ENCODE measurements at places on chromosomes 5 and 9.

- DNase-seq = no peak
Measured at GRCh38 chr5:120539471-120539870, 75.4 kb downstream of the PRR16 start.

GRCh38 chr9:80013891-80014290 is 442.1 kb downstream of the TLE4 start:
- DNase-seq = peak; percentile 1

DNA sequence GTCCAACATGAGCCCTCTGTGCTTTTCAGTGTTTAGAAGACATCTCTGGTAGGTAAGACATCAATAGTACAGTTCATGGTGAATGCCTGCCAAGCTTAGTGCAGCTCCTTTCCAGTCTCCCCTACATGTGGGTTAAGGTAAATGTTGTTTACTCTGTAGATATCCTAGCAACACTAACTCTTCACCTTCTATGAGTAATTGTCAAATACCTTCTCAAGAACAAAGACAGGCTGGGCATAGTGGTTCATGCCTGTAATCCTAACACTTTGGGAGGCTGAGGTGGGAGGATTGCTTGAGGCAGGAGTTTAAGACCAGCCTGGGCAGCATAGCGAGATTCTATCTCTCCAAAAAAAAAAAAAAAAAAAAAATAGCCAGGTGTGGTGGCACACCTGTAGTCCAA is 18.7 kb upstream of the RASGRF2 start:
- no peak for DNase-seq

GRCh38 chr5:102528600-102528999 is 29.8 kb upstream of the SLCO6A1 start:
- DNase-seq = no peak

DNA sequence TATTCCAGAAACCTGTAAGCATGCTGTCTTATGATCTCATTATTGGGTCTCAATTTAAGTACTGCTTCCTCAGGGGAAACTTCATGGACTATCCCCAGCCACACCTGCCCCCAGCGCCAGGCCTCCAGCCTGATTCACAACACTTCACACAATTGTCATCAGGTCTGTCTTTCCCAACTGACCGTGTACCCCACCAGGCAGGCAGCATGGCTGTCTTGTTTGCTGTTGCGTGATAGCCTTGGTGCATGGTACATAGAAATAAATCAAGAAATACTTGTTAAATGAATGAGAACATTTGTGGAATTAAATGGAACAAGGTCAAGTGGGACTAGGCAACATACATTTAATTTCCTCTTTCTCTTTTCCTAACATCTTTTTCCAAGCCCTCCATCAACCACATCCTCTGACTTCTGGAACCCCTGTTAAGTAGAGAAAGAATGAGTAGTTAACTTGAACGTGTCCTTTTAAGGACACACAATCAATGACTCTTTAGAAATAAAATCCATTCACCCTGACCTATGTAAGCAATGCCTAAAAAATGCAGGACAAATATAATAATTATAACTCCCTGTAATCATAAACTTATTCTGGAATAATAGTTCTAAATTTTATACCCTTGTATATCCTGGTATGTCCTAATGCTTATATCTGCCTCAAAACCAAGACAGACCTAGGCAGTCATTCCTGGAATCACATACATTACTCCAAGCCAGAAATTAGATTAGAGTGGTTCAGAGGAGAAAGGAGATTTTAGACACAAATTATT is 17.2 kb upstream of the THG1L start:
- peak; percentile 54 for DNase-seq

DNA sequence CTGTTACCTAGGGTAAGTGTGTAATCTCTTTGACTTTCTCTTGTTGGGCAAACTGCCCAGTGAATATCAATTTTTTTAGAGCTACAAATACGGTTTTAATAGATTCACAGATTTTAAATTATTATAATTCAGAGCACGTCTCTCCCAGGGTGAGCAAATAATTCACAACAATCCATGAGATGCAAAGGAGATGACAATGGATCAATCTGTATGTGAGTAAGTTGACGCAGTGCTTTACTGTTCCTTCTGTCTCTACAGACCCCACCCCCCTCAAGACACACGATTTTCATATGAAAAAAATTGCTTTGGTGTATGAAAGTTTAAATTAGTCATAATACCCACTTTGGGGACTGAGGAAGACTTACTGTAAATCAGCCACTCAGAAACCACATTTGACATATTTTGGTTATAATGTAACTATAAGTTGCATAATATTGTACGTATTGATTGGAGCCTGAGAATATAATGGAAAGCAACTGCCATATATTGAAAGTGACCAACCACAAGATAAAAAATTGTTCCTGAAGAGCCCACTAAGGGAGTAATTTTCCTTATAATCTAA is 201.7 kb downstream of the BNC2 start:
- no peak for DNase-seq

- DNase-seq = no peak
Measured at GRCh38 chr9:134538856-134539566, 102.6 kb upstream of the COL5A1 start.

DNA sequence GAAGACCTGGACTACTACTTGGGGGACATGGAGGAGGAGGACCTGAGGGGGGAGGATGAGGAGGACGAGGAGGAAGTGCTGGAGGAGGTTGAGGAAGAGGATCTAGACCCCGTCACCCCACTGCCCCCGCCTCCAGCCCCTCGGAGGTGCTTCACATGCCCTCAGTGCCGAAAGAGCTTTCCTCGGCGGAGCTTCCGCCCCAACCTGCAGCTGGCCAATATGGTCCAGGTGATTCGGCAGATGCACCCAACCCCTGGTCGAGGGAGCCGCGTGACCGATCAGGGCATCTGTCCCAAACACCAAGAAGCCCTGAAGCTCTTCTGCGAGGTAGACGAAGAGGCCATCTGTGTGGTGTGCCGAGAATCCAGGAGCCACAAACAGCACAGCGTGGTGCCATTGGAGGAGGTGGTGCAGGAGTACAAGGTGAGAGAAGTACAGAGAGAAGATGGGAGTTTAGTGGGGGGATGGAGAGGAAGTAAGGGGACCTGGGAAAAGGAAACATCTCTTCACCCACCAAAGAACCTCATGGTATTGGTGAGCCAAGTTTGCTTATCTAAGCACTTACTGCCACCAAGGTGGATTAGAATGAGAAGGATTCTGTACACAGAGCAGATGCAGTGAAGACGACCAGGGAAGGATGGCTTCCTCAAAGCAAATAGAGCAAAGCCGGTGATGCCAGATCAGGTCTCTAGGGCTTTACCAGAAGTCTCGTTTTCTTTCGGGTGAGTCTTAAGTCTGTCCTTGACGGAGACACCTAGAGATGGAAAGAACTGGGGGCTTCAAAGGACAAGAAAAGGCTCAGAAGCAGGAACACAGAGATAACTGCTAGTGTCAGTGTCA is 1.5 kb downstream of the TRIM41 start:
- DNase-seq = no peak

- DNase-seq = peak; percentile 80
Measured at GRCh38 chr5:55450050-55450765, 84.6 kb downstream of the PLPP1 start.

- no peak for DNase-seq
Measured at GRCh38 chr9:135136481-135136880, 49.0 kb downstream of the OLFM1 start.

GRCh38 chr5:133785182-133785581 is 172.8 kb upstream of the FSTL4 start:
- no peak for DNase-seq

DNA sequence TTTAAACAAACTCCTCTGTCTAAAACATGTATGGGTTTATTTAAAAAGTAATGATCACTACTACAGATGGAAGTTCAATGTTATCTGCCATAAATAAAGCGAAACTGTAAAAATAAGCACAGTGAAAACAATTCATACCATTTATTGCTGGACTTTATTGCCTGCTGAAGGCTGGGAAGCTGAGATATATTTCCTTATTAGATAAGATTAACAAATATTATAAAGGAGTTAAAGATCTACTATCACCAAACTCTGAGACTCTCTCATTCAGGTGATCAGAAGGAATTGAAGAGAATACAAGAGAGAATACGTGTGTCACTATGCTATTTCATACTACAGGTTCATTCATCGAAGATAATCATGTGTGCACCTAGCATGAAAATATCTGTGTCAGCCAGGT is 190.9 kb upstream of the ATP10B start:
- DNase-seq = no peak

DNA sequence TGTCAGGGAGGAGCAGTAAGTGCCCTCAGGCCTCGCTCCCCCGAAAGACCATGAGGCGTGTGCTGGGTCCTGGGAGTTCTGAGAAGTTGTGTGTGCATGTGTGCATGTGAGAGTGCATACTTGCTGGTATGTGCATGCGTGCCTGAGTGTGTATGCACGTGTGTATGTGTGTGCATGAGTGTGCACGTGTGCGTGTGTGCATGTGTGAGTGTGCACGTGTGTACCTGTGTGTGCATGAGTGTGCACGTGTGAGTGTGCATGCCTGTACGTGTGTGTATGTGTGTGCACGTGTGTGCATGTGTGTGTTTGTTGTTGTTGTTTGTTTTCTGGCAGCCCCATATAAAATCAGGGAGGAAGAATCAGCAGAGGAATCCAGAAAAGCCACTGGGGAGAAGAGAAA is 426.7 kb downstream of the IRX2 start:
- DNase-seq = no peak

DNA sequence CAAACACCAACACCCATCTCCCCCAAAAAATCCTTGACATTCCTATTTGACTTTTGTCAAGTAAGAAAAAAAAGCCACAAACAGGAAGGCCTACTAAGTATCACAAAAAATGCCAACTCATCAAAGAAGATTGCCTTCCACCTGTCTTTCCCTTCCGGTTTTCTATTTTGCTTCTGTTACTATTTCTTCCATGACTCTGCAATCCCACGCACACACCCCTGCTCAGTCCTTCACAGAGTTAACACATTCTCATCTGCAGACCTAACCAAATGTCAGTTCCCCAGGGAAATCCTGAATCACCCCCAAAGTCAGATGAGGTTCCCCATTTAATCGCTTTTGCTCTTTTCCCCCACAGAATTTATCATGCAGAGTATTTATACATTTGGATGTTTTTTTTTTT is 15.1 kb downstream of the LPAR1 start:
- DNase-seq = no peak

GRCh38 chr5:116573702-116574366 is 789 bp downstream of the SEMA6A start:
- peak; percentile 13 for DNase-seq

GRCh38 chr5:179731791-179732411 is 721 bp upstream of the MAML1 start:
- peak; percentile 81 for DNase-seq

GRCh38 chr5:419970-420369 is 23.0 kb upstream of the EXOC3 start:
- DNase-seq = no peak

- no peak for DNase-seq
Measured at GRCh38 chr9:35834260-35835215, 5.5 kb downstream of the TMEM8B start.

DNA sequence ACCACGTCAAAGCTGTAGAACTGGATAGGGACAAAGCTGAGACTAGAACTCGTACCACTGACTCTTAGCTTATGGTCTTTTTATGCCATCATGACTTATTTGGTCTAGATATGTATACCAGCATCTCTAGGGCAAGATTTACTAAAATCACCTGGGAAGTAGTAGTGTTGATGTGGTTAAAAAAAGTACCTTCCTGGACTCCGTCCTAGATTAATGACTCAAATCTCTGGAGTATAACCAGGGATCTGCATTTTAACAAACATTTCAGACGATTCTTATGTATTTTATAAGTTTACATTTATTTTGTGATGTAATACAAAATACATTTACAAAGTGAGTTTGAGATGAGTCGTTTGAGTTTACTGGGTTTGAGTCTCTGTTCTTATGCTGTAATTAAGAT is 68.7 kb downstream of the ARHGAP26 start:
- DNase-seq = no peak

DNA sequence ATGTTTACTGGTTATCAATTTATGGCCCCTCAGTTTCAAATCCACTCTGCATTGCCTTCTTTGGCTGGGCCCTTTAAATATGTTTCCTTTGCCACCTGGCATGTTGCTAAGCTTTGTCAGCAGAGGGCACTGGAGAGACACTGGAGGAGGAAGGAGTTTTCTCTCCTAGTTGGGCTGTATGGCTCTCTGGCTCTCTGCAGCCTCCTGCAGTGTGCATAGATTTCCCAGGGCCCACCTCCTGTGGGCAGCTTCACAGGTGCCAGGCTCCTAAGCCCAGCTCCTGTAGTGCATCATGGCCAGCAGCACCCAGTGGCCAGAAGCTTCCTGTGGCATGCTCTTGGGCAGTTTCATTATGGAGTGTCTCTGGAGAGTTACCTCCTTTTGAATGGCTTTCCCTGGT is 23.3 kb downstream of the CAVIN4 start:
- peak; percentile 71 for DNase-seq

DNA sequence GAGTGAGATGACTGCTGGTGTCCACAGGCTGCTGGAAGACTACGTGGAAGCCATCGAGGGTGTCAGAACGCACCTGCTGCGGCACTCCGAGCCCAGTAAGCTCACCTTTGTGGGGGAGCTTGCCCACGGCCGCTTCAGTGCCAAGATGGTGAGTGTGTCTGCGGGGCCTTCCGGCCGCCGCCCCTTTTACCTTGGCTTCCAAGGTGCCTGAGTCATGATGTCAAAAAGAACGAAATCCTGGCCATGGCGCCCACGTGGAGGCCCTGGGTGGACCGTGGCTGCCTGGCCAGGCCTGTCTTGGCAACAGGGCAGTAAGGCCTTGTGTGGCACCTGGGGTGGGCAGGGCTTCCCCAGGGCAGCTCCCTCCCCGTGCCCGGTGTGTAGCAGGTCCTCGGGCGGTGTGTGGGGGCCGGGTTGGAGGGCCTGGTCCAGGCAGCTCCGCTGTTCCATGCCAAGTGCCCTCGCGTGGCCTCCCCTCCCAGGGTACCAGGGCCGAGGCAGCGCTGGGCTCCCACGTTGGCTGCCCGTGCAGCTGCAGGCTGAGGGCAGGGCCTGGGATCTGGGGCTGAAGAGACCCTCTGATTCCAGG is 7.8 kb downstream of the DPP7 start:
- no peak for DNase-seq

DNA sequence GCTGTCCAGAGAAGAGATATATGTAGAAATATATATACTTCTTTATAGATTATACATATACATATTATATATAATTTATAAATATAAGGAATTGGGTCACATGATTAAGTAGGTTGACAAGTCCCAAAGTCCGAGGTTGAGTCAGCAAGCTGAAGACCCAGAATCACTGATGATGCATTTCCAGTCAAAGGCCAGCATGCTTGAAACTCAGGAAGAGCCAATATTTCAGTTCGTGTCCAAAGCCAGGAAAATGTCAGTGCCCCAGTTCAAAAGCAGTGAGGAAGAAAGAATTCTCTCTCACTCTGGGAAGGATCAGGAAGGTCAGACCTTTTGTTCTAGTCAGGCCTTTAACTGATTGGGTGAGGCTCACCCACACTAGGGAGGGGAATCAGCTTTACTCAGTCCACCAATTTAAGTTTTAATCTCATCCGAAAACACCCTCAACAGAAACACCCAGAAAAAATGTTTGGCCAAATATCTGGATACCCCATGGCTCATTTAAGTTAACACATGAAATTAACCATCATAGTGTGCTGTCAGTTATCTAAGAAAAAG is 42.0 kb upstream of the LVRN start:
- no peak for DNase-seq

DNA sequence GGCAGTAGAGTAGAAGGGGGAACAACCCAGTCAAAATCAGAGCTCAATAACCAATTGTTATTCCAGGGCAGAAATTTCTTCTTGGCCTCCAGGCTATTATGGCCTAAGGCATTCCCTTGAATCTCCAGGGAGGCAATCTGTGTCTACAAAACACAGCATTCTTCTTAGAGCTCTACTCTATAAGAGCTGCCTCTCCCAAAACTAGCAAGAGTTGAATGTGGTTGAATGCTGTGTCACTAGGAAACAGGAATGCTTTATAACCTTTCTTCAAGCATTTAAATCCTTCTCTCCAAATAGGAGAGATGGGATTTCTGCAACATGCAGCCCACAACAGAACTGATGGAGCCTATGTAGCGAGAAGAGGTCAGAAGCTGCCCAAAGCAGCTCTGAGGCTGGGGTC is 97.1 kb upstream of the APC start:
- DNase-seq = no peak
